Activated T-helper 9 cell treated with anti-CD3 and anti-CD28 coated beads, Interleukin-2, amount 50 U/mL, for 16 hours (primary cell): ENCODE measurements at places on chromosomes 3 and 15.

DNA sequence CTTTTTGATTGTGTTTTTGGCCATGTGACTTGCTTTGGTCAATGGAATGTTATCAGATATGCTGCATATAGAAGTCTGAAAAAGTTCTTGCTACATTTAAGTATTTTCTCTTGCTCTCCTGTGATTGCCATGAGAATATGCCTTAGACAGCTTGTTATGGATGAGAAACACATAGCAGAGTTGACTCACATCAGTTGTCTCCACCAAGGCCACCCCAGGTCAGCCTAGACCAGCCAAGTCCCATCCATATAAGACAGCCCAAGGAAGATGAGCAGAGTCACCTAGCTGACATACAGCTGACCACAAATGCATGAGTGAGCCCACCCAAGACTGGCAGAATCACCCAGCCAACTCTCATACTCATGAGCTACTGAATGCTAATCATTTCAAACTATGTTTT is 153.0 kb downstream of the THRB start:
- DNase-seq: no peak

- DNase-seq: no peak
Measured at GRCh38 chr3:124217542-124217941, 225.6 kb upstream of the ROPN1 start.

GRCh38 chr15:71215126-71215894 is 100.0 kb downstream of the THSD4 start:
- DNase-seq: no peak

- DNase-seq: no peak
Measured at GRCh38 chr3:43792904-43793303, 102.2 kb downstream of the ABHD5 start.

GRCh38 chr15:39361497-39361896 is 219.4 kb upstream of the THBS1 start:
- DNase-seq: no peak

GRCh38 chr3:68999605-69000004 is 13.9 kb downstream of the EOGT start:
- no peak for DNase-seq

DNA sequence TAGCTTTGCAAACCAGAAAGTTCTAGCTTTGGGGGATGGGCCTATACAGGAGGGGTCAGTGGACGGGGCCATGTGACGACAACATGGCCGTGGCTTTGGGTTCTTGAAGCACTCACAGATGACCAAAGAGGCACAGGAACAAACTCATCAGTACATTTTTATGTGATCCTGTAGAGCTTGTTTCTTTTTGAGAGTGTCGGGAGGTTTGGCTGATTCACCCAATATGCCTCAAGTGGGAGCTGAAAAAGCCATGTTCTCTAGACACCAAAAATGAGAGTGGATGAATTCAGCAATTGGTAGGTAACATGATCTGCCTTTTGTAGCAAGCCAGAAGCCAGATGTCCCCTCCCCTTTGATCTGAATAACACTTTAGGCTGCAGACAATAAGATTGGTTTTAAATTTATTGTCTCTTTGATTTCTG is 30.1 kb downstream of the GREM1 start:
- no peak for DNase-seq

GRCh38 chr3:188915127-188915526 is 256.6 kb upstream of the TPRG1 start:
- DNase-seq: no peak
